K562 (cell line): ENCODE measurements at places on chromosomes 2 and 18. TPM values are rescaled to one million over a fixed set of nuclear protein-coding genes. Genes with fewer than 3 reads are reported as not detected.

Gene FER1L5
- not detected in 2 replicates for total RNA-seq

Gene GPR55
- total RNA-seq: 0.07 and 0.18 TPM in 2 replicates

DNA sequence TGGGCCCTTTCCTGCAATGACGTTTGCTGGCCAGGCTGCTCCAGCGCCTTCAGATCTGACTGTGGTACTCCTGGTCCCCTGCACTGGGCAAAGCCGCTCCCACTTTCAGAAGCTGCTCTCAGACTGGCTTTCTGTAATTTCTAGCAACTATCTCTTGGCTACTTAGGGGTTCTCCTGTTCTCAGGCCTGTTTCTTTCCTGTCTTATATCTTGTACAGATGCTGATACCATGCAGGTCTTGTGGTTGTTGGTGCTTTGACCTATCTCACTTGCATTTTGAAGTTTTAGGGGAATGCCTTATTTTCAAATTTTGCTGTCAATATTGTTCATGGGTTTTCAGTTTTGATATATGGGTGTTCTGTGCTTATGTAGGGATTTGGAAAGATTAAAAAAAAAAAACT lies 145.8 kb downstream of the CLIP4 start:
- no peak overlapping the region for H3K27ac ChIP-seq
- H3K27me3 ChIP-seq: no peaks in the 10 kb centered on the region; the same call in 2 of the 3 replicates
- no peaks in the 10 kb centered on the region for H3K4me1 ChIP-seq
- no peak overlapping the region for H3K4me3 ChIP-seq

DNA sequence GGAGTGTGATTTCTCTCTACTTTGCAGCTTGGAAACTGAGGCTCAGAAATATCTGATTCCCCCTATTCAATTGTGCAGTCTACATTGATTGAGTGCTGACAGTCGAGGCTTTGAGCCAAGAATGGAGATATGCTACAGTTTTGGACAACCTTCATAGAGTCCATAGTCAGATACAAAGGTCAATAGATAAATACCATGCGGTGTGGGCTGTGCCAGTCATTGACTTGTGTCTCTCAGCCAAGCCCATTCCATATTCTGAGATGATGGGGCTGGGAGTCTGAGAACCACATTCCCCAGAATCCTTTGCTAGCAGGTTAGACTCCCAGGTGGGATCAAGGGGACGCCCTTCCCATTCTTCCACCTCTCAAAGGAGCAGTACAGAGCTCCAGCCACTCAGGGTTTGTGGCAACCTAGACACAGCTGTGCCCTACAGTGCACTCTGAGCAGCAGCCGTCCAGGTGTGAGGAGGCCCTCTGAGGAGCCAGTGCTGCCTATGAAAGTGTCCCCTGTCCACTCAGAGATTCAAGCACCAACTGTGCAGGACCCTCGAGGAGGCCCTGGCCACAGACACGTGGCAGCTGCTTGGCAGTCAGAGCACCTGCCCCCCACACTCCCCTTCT lies 348.3 kb downstream of the CYRIA start:
- no peak overlapping the region for H3K4me3 ChIP-seq
- H3K27me3 ChIP-seq: peaks cover 15% of the 10 kb centered on the region; the same call in 1 of the 2 replicates
- no peaks in the 10 kb centered on the region for H3K36me3 ChIP-seq
- DNase-seq: no peak

DNA sequence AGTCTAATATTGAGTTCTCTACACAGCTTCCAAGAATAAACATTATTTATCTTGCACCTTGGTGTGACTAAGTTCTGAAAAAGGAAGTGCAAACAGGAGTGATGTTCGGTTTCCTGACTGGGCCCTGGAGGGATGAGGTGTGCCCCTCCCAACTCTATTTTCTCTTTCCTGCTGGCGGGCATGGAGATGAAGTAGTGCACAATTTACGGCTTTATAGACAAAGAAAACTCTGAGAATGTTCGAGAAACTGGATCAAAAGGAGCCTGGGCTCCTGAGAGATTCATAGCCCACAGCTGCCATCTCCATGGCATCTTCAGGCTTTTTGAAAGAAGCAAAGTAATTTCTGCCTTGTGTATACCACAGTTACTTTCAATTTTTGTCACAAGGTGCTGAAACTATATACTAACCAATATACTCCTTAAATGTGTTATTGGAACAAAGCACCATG lies 22.3 kb downstream of the LRATD1 start:
- no peak for DNase-seq
- H3K36me3 ChIP-seq: no peaks in the 10 kb centered on the region
- H3K4me1 ChIP-seq: no peaks in the 10 kb centered on the region
- no peak overlapping the region for H3K4me3 ChIP-seq
- no peaks in the 10 kb centered on the region for H3K27me3 ChIP-seq
